ENCODE measurements at places on chromosomes 11 and 22.
A peak's percentile ranks its signal among the peaks of the same experiment; 100 is the strongest.

- DNase-seq, result no peak
These were observed 6.4 kb downstream of the LTBP3 start for GRCh38 chr11:65551572-65552387.

GRCh38 chr22:37283393-37283937 lies 1.2 kb downstream of the CYTH4 start:
- DNase-seq, result no peak

DNA sequence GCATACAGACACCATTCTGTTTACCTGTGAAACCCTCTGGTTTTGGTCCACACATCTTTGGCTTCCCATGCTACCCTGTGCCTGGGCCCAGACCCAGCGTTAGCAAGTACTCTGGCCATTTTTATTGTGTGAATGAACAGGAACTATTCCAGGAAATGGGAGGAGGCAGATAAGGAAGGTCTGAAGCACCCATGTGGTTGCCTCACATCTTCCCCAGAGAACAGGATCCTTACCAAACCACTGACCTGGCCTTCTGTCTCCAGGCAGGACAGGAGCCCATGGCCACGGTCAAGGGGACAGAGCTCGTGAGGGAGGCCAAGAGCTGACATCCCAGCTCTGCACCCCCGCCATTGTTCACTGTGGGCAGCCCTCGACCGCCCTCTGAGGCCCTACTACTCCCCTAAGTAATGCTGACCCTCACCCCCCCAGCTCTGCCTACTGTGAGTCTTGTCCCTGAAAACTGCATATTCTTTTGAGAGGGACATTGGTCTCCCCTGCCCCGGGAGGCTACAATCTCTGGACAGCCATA lies 97.7 kb upstream of the TP53I11 start:
- no peak for DNase-seq

- peak; percentile 38 for DNase-seq
These were observed 150.9 kb upstream of the TTC12 start for GRCh38 chr11:113163291-113164030.

DNA sequence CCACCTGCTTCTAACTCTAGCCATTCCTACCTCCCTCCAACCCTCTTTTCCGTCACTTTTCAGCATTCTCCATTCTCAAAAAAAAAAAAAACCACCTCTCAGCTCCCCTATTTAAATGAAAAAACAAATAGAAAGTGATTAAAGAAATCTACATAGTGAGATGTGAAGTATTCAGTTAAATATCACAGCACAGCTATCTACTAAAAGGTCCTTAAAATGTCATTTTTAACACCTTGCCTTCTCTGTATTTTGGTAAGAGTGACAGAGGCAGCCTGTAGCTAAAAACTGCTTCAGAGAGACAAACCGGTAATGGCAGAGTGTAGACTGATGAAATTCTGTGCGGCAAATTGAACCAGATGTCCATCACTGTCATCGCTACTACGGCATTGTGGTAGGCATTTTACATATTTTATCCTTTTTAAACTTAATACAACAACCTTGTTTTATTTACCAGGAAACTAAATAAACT lies 346 bp upstream of the ALG9 start:
- DNase-seq, result no peak

- no peak for DNase-seq
These were observed 116.9 kb upstream of the TTC12 start for GRCh38 chr11:113197446-113197845.

DNA sequence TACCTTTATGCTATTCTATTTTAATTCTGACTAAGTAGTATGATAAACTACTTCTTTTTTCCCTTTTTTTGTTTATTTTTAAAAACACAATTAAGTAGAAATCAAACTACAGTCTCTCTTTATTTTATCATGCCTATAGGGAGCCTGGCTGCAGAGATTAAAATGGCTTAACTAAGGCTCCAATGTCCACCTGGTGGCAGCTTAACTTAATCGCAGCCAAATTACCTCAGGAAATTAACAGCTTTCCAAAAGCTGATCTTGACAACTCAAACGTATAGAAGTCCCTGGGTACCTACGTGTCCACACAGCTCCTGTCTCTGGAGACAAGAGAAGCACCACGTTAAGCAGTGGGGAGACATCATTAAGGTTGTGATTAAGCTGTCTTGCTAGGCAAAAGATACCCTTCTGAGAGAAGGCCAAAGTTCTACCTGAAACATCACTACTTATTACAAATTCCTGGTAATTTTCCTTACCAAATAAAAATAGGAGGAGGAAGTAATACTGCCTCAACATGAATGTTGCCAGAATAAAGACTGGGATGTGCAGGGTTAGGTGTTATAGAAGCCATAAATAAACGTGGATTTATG lies 63.2 kb upstream of the SNX19 start:
- no peak for DNase-seq

DNA sequence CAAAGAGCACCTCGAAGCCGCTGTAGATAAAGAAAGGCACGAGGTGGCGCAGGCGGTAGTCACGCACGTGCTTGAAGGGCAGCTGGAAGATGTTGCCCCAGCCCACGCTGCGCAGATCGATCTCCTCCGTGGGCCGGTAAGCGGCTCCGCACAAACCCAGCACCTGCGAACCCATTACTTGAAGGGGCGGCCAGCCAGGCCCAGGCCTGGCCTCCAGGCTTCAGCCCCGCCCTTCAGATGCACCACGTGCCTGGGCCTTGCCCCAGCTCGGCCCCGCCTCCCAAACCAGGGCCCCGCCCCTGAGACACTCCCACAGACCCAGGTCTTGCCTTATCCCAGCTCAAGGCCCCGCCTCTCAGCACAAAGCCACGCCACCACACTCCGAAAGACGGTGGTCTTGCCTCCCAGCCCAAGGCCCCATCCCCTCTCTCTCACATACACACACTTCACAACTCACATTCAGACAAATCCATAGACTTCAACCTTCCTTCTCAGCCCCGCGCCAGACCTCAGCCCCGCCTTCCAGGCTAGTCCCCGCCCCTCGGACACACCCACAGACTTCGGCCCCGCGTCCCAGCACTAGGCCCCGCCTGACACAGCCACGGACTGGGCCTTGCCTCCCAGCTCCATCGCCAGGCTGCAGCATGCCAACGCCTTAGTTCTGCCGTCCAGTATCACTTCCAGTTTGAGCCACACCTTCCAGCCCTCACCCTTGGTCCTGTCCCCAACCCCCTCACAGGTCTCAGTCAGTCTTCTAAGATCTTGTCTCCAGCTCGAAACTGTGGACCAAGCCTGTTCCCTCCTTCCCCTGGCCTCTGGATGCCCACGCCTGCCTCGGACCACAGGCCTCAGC lies 7.0 kb downstream of the UNC93B1 start:
- DNase-seq, result no peak

DNA sequence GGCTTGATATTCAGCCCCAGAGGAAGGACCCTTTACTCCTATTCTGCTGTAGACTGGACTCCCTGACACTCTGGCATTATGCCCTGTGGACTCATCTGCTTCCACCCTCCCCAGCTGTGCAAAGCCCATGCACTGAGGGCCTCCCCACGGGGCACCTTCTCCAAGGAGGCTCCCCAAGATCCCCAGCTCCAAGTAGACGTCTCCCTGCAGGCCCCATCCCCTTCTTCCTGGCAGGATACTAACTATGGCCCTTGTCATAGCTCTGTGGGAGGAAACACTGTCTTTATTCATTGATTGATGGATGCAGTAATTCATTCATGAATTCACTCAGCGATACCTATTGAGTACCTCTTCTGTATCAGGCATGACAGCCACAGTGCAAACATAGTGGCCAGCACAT lies 15.3 kb upstream of the APOL6 start:
- DNase-seq, result no peak

GRCh38 chr11:126510621-126511370 lies 155.3 kb downstream of the ST3GAL4 start:
- no peak for DNase-seq

GRCh38 chr11:134048028-134048427 lies 20.8 kb upstream of the JAM3 start:
- no peak for DNase-seq

DNA sequence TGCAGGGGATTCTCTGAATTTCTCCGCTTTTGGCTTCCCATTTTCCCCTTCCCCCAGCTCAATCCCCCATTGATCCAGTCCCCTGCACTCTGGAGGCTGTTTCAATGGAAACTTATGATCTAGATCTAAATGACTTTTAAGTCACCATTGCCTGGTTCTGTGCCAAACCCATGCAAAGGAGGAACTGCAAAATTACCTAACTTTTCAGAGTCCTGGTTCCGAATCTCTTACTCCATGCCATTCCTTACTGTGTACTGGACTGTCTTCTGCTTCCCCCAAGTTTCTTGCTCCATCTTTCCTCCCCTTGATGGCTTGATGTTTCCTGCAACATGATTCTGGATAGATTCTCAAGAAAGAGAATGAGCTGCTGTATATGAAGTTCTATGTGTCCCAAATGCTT lies 327.8 kb downstream of the MIAT start:
- no peak for DNase-seq

DNA sequence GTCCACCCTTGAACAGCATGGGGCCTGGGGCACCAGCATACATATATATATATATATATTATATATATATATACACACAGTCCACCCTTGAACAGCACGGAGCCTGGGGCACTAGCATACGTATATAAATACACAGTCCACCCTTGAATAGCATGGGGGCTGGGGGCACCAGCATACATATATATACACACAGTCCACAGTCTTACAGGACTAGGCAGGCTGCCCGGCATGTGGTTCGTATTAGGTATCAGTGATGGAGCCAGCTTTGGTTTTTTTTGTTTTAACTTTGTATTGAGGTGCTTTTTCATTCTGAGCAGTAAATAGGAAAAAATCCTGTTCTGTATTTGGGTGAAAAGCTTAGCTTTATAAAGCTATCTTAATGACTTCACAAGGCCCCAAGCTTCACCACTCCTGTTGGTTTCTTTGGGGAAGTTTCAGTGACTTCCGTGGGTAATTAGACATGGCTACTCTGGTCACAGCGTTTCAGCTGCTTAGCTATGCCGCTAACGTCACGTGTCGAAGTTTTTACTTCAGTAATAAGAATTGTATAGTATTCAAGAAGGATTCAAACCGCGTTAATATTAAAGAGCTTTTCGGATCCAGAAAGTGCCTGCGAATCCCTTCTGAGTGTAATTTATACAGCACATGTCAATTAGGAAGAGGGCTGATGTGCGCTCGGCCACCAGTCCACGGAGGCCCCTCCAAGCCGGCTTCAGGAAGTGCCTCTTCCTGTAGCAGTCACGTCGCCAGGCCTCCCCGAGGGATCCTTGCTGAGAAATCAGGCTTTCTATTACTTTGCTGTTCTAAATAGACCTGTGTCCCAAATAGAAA lies 179.7 kb downstream of the TBC1D22A start:
- DNase-seq, result no peak

DNA sequence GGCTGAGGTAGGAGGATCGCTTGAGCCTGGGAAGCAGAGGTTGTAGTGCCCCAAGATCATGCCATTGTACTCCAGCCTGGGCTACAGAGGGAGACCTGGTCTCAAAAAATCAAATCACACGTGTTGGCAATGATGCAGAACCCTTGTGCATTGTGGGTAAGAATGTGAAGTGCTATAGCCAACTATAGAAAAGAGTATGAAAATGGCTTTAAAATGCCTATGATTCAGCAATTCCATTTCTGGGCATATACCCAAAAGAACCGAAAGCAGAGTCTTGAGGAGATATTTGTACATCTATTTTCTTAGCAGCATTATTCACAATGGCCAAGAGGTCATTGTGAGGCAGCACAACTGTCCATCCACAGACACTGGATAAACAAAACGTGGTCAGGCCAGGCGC lies 2.6 kb upstream of the FADS3 start:
- DNase-seq, result peak; percentile 88

GRCh38 chr11:45928535-45929215 lies 6.2 kb downstream of the LARGE2 start:
- no peak for DNase-seq

GRCh38 chr11:23310276-23310675 lies 450.0 kb upstream of the CCDC179 start:
- no peak for DNase-seq

DNA sequence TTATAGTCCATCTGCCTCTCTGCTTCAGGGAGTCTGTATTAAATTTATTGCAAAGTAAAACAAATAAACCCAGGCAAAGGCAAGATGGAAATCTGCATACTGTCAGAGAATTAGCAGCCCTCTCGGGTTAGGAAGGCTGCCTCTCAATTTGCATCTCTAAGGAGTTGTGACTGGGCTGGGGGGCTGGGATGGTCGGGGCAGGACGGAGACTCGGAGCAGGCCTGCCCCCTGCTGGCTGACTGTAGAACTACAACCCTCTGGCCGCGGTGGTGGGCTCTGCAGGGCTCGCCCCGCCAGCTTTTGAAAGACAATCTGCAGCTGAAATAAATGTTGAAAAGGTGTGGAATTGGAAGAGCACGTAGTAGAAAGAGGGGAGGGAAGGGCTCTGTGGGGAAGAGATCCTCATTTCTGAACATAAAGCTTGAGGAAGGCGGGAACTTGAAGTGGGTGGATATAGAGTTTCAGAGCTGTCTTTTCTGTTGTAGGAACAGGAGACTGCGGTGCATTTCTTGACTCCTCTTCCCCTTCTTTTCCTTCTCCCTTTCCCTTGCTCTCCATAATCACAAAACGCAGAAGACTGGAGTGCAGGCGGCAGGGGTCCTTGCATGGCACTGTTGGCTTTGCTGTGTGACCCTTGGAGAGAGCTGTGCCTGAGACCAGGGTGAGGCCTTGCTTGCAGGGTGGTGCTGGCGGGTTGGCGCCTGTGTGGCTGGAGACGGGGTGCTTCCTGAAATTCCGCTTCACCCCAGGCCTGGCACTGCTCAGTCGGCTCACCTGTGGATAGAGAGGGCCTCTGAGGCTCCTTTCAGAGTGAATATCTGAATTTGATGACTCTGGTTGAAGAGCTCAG lies 22.6 kb upstream of the PKNOX2 start:
- DNase-seq, result no peak

DNA sequence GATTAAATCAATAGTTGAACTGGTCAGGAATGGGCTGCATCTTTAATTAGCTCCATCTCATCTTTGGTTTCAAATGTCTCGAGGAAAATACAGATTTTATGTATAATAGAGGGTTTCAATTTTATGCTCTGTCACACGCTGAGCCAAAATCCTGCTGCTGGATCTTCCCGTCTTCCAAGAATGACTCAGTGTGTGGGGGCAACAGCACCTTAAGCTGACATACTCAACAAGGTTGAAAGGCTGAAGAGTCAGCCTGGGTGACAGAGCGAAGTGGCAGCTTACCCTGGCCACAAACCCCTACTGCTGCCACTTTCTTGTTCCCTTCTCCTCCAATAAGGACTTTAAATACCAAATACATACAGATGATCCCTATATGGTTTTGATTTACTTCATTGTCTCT lies 9.0 kb upstream of the PCF11 start:
- no peak for DNase-seq

DNA sequence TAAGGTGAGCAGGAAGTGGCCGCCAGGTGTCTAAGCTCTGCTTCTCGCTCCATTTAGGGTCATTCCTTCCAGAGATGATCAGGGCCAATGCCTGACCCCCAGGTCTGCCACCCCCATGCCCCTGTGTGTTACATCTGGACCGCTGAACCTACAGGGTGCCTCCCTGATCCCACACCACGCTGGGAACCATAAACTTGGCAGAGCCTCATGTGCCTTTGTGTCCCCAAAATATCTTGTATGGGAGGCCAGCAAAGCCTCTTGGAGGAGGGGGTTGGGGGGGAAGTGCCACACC lies 3.7 kb downstream of the TST start:
- no peak for DNase-seq

- no peak for DNase-seq
These were observed 188.2 kb downstream of the METTL15 start for GRCh38 chr11:28296426-28296825.
